HepG2 (cell line): ENCODE measurements at places on chromosomes 4 and X. TPM values are rescaled to one million over a fixed set of nuclear protein-coding genes. Genes with fewer than 3 reads are reported as not detected.

GRCh38 chr4:37758226-37758625 is 68.3 kb upstream of the PGM2 start:
- peak; percentile 44 for DNase-seq

DNA sequence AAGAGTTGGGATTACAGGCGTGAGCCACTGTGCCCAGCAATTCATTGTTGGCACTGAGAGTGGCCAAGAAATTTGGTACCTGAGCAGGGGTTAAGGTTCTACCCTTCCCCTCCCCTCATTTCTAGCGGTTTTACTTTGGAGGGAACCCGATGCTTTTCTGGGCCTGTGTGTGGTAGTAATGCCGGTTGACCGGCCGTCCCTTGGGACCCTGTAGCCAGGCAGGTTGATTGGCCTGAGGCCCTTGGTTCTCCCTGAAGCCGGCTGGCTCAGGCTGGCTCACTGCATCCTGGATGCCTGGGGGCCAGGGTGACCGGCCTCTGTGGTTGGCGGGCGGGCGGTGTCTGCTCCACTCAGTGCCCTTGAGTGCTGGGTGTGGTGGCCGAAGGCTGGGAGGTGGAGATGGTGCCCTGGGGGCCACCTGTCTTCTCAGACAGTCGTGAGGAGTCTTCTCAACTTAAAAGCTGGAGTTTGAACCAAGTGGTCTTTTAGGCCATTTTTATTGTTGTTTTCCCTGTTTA is 45.6 kb downstream of the RGS12 start:
- no peak for DNase-seq

Gene PTCHD1
- not detected in 2 replicates for total RNA-seq

DNA sequence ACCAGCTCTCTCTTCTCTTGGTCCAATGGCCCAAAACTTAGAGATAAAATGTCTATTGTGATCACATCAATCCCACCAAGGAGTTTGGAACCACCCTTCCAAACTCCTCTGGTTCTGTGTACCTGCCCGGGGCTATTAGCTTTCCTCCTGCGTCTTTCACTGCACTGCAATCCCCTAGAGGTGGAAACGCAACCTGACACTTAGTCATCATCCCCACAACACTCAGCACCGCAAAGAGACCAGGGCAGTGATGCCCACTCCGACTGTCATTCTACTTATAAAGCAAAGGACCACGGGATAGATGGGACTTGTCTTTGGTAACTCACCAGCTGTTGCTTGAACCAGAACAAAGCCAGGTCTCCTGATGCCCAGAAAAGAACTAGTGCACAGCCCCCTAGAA is 22.0 kb downstream of the AFAP1 start:
- DNase-seq = no peak

- no peak for DNase-seq
Measured at GRCh38 chrX:124030520-124030919, 69.0 kb downstream of the STAG2 start.

DNA sequence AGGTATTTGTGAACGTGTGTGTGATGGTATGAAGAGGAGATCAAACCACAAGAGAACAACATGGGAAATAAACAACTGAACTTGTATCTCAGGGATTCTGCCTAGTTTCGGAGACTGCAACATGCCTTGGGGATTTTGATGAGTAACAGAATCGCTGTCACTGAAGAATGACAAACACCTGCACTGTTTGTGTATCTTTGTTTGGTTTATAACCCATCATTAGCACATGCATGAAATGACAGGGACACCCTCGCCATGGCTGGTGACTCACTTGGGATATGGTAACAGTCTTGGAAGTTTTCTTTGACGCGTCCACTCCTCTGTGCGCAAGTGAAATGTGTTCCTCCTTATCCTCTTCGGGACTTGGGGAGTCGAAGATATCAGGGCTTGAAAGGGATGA is 30.3 kb upstream of the MAP3K15 start:
- no peak for DNase-seq

GRCh38 chrX:47482065-47482511 is 934 bp downstream of the ZNF41 start:
- no peak for DNase-seq

DNA sequence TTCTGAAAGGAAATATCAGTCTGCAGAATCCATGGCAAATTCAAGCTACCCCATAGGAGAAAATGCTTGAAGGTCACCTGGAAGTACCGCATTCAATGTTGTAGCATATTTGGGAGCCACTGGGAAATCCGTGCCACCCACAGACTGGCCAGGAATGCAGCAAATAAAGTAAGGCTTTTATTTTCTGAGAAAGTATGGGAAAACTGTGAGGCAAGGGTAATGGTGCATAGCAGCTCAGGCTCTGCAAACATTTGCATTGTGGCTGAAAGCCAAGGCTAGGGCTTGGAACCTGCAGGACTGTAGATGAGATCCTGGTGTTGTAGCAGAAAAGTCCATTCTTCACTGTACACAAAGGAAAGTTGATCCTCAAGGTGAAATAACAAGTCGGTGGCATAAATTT is 450.9 kb upstream of the NR3C2 start:
- DNase-seq = no peak

- no peak for DNase-seq
Measured at GRCh38 chrX:44447214-44447613, 95.4 kb downstream of the FUNDC1 start.

DNA sequence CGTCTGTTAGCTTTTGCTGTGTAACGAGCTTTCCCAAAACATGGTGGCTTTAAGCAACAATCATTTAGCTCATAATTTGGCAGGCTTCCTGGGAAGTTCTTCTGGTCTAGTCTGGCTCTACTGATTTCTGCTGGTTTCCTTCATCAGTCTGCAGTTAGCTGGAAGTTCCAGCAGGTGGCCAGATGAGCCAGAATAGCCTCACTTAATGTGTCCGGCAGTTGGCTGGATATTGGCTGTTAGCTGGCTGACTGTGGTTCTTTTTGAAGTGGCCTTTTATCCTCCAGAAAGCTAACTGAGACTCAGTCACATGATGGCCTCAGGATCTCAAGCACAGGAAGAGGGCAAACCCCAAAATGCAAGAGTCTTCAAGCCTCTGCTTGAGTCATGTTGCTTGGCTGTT is 34.9 kb downstream of the FTHL17 start:
- peak; percentile 42 for DNase-seq

Gene NIPAL1
- 1.4 and 1.6 TPM in 2 replicates for total RNA-seq

DNA sequence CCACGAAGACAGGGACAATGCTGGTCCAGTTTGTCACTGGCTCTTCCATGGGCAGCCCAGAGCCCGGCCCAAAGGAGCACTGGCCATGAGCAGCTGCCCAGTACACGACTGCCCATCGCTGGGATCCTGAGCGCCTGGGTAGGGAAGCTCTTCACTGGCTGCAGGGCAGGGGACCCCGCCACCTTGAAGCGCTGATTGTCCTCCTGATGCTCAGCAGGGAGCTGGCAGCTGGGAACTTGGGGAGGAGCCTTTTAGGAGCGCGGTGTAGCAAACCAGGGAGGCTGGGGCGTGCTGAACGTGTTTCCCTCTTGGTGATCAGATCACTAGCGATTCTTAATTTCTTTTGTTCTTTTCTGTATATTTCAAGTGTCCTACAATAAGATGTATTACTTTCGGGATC is 1.8 kb downstream of the L1CAM start:
- no peak for DNase-seq

GRCh38 chrX:101062176-101062575 is 10.3 kb upstream of the TRMT2B start:
- no peak for DNase-seq

Gene GC
- 0.35 TPM in 1 of 2 replicates, not detected in the other for total RNA-seq

DNA sequence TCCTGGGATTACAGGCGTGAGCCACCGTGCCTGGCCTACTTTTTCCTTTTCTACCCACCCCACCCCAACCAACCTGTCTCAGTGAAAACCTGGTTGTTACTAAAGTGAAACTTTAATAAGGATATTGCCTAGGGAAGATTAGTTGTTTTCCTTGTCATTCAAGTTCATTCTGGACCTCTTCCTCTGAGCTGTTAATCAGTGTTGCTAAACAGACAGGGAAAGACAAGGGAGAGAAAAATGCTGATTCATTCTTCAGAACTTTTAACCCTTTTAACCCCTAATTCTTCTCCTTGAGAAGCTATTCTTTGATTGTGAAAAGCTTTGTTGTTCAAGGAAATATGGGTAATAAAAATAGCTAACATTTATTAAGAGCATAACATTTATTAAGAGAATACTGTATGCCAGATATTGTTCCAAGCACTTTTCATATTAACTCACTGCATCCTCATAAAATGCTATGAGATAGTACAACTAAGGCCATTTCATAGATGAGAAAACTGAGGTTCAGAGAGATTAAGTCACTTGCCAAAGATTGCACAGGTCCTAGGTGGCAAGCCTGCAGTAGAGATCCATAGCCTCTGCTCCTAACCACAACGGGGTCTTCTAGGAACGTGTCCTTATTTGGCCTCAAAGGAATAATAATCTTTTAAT is 34.8 kb downstream of the OSTC start:
- DNase-seq = no peak

GRCh38 chr4:98522062-98522461 is 136.3 kb downstream of the TSPAN5 start:
- no peak for DNase-seq

DNA sequence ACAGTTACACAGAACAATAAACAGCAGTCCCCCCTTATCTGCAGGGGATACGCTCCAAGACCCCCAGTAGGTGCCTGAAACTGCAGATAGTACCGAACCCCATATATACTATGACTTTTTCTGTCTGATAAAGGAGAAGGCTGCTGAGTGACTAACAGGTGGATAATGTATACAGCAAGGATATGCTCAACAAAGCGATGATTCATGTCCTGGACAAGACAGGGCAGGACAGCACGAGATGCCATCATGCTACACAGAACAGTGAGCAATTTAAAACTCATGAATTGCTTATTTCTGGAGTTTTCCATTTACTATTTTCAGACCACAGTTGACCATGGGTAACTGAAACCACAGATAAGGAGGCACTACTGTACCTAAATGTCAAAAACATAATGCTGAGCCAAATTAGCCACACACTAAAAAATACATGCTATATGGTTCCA is 76.1 kb downstream of the MANBA start:
- no peak for DNase-seq

- no peak for DNase-seq
Measured at GRCh38 chr4:139665079-139665689, 435 bp upstream of the MGST2 start.

GRCh38 chrX:39903343-39903742 is 194.4 kb downstream of the BCOR start:
- no peak for DNase-seq

Gene DCLK2
- total RNA-seq = not detected in 2 replicates

Gene TAF7L
- not detected in 2 replicates for total RNA-seq

GRCh38 chrX:40167850-40168479 is 70.2 kb upstream of the BCOR start:
- no peak for DNase-seq

Gene H2AZ1
- total RNA-seq = 574 and 800 TPM in 2 replicates

- no peak for DNase-seq
Measured at GRCh38 chr4:184573701-184574100, 75.5 kb downstream of the CASP3 start.

Gene ABCD1
- 10.1 and 15.9 TPM in 2 replicates for total RNA-seq

Gene CCSER1
- total RNA-seq = not detected in 2 replicates
